G401 (cell line): ENCODE measurements at places on chromosomes 12 and 14. TPM values are rescaled to one million over a fixed set of nuclear protein-coding genes. Genes with fewer than 3 reads are reported as not detected.

ART4 gene
- total RNA-seq, result not detected in 2 replicates

KITLG gene
- 0.07 TPM in 1 of 2 replicates, not detected in the other for total RNA-seq

RNU7-1 gene
- total RNA-seq, result not detected in 2 replicates

CHURC1 gene
- 51.0 and 64.1 TPM in 2 replicates for total RNA-seq

CLEC4C gene
- total RNA-seq, result not detected in 2 replicates

RPL10L gene
- not detected in 2 replicates for total RNA-seq
